ENCODE measurements at places on chromosomes 2 and 18.

GRCh38 chr2:187842978-187843847, 289.0 kb upstream of the TFPI start:
- DNase-seq = peak; percentile 72

DNA sequence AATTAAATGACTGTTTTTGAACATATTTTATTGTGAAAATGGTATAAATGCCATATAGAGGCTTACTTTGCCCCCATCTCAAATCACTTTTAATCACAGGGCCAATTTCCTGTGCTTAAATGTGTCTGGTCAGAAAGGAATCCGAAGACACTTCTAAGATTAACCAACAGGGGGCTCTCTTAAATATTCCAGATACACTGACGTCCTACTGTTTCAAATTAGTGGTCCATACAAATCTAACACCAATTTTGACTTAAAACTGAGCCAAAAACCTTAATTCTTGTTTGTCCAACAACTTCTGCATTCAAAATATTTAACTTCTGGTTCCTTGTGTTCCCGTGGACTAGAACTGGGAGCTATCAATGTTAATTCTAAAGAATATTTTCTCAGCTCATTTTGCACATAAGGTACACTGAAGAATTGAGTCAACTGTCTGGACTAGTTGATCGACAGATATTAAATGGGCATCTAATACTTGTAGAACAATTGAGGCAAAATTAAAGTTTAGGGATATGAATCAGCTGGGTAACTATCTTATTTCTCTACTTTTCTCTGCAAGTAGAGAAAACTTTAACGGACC, 557.5 kb downstream of the ARHGAP15 start:
- DNase-seq = peak; percentile 46

DNA sequence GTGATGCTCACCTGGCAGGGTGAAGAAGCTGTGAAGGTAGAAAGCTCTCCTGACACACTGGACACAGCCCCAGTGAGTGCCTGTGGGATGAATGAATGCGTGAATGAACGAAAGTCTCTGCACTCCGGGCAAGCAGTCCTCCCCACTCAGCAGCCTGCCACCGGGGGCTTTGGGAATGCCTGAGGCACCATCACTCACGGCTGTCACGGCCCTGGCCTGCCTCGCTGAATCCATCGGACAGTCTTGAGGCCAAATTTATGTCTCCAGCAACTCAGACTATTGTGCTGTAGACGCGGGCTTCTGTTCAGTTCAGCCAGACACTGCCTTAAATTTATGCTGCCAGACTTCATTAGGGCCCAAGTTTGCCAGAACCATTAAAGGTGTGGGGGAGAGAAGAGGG, 62.9 kb upstream of the TEX51 start:
- DNase-seq = no peak

GRCh38 chr2:36701391-36701795, 4.9 kb downstream of the VIT start:
- no peak for DNase-seq

GRCh38 chr2:209578394-209579001, 154.7 kb downstream of the MAP2 start:
- no peak for DNase-seq

DNA sequence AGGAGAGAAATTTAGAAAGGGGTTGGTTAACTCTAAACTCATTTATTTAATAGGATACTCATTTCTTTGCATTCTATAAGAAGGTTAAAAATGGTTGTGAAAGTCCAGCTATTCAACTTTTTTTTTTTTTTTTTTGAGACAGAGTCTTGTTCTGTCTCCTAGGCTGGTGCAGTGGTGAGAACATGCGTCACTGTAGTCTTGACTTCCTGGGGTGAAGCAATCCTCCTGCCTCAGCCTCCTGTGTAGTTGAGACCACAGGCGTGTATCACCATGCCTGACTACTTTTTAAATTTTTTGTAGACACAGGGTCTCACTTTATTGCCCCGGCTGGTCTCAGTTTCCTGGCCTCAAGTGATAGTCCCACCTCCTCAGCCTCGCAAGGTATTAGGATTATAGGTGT, 11.9 kb downstream of the ELP2 start:
- DNase-seq = no peak

DNA sequence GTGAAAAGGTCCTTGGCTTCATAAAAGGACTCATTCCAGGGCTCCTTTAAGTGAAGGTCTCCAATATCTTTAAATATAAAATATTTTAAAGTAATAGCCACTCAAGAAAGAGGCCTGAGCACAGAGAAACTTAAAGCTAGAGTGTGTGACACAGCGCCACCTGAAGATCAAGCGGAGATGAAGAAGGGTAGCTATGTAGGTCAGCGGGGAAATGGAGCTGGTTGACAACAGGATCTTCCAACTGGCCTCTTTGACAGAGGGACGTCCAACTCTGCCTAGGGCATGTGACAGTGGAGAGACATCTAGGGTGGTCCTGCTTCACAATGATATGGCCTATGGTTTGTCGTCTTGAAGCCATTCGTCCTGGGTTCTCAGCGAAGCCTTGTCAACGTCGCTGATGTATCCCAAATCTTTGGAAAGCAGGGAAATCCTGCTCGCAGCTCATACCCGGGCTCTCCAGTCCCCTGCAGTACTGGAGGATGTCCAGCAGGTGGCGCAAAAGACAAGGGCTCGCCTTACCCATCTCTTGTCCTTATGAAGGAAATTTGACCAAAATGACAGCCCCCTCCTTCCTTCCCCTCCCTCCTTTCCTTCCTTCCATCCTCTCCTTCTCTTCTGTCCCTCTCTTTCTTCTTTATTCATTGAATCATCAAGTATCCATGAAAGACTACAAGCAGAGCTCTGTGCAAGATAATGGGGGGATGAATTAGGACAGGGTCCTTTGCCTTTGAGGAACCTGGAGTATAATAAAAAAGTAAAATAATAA, 59.6 kb downstream of the LONRF2 start:
- DNase-seq = peak; percentile 65

- DNase-seq = no peak
These were observed 493.6 kb upstream of the SETBP1 start for GRCh38 chr18:44187090-44187489.

- DNase-seq = no peak
These were observed 18.7 kb upstream of the TFCP2L1 start for GRCh38 chr2:121303531-121304263.

DNA sequence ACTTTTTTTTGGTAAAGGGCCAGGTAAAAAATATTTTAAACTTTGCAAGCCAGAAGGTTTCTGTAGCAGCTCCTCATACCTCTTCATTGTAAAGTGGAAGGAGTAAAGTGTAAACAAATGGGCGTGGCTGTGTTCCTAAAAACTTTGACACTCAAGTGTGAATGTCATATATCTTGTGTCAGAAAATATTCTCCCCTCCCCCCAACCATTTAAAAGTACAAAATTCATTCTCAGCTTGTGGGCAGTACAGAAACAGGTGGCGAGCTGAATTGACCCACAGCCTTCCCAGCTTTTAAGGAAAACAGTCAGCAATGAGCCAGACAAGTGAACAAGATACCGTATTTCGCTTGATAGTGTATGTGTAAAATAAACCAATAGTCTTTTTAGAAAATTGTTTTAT, 4.0 kb downstream of the YPEL5 start:
- DNase-seq = no peak

DNA sequence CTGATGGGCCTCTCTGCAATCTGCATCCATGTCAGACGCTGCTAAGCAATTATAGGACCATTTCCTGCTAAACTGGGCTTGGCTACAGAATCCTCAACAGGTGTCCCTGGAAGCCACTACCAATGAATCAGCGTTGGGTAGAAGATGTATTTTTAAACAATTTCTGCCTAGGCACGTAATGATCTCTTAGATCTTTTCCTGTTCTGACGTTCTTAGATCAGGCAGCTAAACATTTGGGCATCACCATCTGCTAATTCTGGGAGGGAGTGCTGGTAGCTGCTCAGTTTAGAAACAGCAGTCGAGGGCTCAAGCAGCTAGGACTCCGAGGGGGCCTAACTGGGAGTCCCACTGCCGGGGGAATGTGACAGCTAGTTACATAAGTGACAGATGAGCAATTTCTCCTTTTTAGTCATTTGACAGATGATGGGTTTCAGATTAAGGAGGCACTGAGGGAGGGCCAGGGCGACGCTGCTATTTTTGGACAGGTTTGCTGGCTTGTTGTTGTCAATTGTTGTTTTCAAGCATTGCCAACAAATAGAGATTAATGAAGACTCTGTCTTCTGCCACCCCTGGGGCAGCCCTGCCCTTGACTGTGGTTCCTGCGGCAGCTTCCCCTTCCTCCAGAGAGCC, 92.7 kb downstream of the MRO start:
- DNase-seq = no peak

DNA sequence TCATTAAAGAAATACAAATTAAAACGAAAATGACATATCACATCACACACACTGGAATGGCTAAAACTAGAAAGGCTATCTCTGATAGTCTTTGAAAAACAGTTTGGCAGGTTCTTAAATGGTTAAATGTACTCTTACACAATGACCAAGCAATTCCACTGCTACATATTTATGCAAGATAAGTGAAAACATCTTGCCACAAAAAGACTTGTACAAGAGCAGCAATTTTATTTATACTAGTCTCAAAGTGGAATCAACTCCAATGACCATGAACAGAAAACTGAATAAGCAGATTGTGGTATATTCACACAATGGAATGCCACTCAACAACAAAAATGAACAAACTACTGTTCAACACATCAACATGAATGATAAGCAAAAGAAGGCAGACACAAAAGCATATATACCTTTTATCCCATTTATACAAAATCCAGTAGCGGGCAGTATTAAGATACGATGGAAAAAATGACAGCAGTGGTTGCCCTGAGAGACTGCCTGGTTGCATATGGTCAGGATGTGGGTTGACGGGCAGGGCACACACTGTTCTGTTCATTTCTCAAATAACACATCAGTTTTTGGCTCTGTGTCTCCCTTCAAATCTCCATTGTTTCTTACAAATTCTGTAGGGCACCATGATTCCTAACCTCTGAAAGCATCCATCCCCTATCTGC, 25.4 kb downstream of the SP100 start:
- peak; percentile 64 for DNase-seq

GRCh38 chr18:33210575-33211189, 229.8 kb downstream of the CCDC178 start:
- peak; percentile 36 for DNase-seq

DNA sequence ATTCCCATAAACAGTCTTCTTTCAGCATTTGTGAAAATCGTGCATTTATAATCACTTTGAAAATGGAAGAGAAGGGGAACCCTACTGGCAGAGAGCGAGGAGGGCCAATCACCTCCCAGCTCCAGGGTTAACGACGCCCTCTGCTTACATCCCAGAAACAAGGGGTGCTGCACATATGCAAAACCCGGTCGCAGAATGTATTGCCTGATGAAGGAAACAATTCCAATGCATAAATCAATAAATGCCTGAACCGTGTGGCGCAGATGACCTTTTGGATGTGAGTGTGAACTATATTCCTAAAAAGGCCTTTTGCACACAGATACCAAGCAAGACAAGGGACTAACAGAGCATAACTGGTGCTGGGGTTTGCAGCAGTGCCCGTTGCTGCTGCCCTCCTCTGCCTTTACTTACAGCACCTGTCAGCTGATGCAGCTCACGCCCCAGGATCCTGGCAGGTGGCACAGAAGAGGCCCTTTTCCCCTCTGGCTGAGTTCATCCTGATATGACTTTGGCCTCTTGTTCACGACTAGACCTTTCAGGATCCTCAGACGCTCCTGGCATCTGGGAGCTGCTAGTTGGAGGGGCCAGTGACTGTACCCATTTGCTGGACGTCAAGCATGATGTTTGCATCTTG, 67.8 kb downstream of the MYT1L start:
- DNase-seq = no peak

- no peak for DNase-seq
These were observed 105.4 kb upstream of the TLK1 start for GRCh38 chr2:171266102-171266501.

DNA sequence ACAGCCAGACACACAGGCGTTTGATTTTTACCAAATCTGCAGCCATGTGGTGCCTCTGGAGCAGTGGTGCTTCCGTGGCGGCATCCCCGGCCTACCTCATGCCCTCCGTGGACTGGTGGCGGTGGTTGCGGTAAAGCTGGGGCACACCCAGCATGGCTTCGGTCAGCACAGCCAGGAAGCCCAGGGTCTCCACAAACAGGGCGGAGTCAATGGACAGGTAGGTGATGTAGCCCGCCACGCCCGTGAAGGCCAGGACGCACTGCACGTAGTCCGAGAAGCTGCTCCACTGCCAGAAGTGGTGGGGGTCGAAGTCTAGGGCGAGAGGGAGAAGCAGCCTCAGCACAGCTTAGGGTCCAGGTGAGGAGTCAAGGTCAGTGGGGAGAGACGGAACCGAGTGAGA, 32.4 kb downstream of the SLC66A2 start:
- no peak for DNase-seq

GRCh38 chr2:177717831-177718618, 325.5 kb downstream of the AGPS start:
- no peak for DNase-seq
